Fibroblast of the aortic adventitia (primary cell): ENCODE measurements at places on chromosomes 5 and 9. TPM values are rescaled to one million over a fixed set of nuclear protein-coding genes. Genes with fewer than 3 reads are reported as not detected.

PPP2CA gene
- 76.6 and 137 TPM in 2 replicates for total RNA-seq

ARHGEF37 gene
- 2.6 and 2.7 TPM in 2 replicates for total RNA-seq

C5orf52 gene
- not detected in 2 replicates for total RNA-seq

CARD6 gene
- 24.2 and 34.3 TPM in 2 replicates for total RNA-seq

DNA sequence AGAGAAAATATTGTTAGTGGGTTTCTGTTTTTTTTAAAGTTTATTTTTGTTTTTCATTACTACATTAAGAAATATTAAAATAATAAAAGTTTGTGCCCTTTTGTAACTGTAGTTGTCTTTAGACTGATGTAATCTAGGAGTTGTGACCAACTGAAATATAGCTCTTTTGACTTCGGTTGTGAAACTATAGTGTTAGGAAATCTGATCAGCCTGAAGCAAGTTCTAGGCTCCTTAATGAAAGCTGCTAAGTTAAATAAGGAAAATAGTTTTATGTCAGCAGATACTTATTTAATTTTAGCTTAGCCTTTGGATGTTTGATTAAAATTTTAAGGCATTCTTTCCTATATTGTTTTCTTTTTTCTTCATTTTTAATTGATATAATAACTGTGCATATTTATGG, 14.2 kb downstream of the AP3S1 start:
- peak; percentile 47 for DNase-seq

- DNase-seq: no peak
Observed at GRCh38 chr9:28059192-28059591, 485.9 kb upstream of the C9orf72 start.

- DNase-seq: peak; percentile 34
Observed at GRCh38 chr5:75551471-75551870, 39.8 kb downstream of the POLK start.

- no peak for DNase-seq
Observed at GRCh38 chr9:121491111-121491510, 8.5 kb downstream of the GGTA1 start.

DNA sequence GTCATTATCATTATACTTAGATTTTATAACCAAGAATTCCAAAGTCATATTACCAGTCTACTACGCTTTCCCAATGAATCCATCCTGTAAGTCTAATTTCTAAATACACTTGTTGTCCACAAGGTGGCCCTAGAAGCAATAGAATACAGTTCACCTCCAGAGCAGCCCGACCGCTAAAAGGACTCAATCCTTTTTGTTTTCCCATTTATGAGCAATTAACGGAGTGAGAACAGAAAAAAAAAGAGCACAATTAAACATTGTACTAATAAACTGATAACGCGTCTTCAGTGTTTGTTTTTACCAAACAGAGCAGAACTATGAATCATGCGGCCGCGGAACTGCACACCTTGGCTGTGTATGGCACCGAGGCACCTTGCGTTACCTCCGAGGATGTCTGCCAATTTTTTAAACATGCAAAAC, 160.7 kb upstream of the DAPK1 start:
- DNase-seq: peak; percentile 92

DNA sequence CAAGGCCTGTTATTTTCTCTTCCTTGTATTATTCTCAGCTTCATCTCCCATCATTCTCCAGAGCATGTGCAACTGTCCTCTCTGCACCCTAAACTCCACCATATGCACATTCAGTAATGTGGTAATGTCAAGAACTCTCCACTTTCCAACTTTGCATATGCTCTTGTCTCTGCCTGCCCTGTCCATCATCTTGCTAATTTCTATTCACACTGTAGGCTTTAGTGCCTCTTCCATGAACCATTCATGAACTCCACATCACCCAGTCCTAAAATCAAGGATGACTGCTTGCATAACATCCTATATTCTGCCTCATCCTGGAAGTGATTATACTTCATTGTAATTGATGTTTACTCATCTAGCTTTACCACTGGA, 354.8 kb downstream of the PDE4D start:
- no peak for DNase-seq

- DNase-seq: no peak
Observed at GRCh38 chr9:93898502-93899426, 56.4 kb downstream of the BARX1 start.

GRCh38 chr5:160339406-160340130, 27.2 kb upstream of the CCNJL start:
- peak; percentile 14 for DNase-seq

GRCh38 chr9:82109626-82110025, 121.1 kb downstream of the SPATA31D1 start:
- peak; percentile 41 for DNase-seq

DNA sequence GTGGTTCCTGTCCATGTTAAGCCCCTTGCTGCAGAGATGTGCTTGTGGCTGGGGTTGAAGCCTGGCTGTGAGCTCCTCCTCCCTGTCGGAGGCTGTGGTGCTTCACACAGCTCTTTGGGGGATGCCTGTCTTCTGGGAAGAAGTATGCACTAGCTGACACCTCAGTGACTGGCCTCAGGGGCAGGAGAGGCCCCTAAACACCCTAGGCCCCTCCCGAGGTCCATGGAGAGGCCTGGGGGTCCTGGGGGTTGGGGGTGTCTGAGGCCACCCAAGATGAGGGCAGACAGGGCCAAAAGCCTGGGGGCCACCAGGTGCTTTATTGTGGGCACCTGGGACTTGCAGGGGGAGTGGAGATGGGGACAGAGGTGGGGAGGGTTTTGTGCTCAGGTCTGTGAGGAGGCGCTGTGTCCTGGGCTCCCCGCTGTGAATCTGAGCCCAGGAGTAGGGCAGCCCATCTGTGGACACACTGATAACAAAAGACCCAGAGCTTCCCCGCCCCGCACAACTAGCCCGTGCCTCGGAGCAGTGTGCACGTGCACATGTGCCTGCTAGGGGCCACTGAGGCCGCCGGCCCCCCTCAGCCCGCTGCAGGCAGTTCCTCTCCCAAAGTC, 92.0 kb downstream of the PHF2 start:
- DNase-seq: no peak

DNA sequence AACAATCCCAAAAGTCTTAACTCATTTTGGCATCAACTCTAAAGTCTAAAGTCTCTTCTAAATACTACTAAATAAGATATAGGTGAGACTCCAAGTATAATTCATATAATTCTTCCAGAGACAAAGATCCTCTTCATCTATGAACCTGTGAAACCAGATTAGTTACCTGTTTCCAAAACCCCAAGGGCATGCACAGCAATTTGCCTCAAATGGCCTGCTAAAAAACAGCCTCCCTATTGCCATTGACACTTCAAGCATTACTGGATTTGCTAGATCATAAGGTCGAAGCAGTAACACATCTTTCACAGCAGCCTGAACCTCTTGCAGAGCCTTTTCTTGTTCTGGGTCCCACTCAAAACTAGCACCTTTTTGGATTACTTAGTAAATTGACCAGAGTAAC, 20.3 kb upstream of the GABRG2 start:
- DNase-seq: no peak

DNA sequence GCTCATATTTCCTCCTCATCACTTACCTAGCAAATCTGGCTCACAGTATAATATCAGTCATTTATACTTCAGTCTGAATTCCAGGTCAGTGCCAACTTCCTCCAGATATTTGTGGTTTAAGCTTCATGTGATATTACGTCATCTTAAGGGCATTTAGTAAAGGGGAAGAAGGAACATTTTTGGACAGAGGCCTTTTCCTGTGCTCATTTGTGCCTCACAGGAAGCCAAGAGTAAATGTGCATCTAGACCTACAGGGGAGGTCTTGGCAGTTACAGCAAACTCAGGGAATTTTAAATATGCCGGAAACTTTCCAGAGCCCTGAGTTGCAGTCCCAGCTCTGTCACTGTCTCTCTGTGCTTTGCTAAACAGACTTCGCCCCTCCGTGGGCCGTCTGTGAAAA, 12.3 kb upstream of the KCNIP1 start:
- peak; percentile 94 for DNase-seq
